Psoas muscle (tissue), 8 donors: ENCODE measurements at places on chromosomes 12 and 14. TPM values are rescaled to one million over a fixed set of nuclear protein-coding genes. Genes with fewer than 3 reads are reported as not detected.
A peak's percentile ranks its signal among the peaks of the same experiment; 100 is the strongest.

DNA sequence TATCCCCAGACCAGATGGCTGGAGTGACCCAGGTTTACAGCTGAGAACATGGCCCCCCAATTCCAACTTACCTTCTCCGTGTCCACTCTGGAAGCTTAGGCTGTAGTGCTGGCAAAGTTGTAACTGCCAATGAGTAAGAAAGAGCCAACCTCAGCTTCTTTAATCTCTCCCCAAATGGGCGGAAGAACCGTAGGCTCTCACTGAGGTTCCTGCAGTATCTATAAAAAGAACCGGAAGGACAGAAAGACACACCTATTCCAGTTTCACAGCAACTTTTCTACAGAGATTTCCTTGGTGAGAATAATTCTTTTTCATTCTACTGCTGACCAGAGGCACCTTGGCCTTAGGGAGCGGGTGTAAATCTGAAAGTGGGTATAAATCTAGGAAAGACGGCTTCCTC, at the start of gene GPRC5D:
Gene GPRC5D (minus strand): TSS at position 135 of the 400 bp plus-strand sequence. CDS start 1,786 bp downstream, outside the sequence.
- DNase-seq = no peak
- no peaks in the 10 kb centered on the region for H3K4me1 ChIP-seq
- no peak within 1 kb of the TSS for H3K4me3 ChIP-seq
- no peaks in the 10 kb centered on the region for H3K27me3 ChIP-seq
- H3K27ac ChIP-seq = no peak within 1 kb of the TSS
- no peaks in the 10 kb centered on the region for H3K36me3 ChIP-seq

GRCh38 chr12:19893514-19893913, 454.2 kb downstream of the AEBP2 start:
- H3K4me3 ChIP-seq = no peak overlapping the region
- no peak overlapping the region for H3K27ac ChIP-seq

DNA sequence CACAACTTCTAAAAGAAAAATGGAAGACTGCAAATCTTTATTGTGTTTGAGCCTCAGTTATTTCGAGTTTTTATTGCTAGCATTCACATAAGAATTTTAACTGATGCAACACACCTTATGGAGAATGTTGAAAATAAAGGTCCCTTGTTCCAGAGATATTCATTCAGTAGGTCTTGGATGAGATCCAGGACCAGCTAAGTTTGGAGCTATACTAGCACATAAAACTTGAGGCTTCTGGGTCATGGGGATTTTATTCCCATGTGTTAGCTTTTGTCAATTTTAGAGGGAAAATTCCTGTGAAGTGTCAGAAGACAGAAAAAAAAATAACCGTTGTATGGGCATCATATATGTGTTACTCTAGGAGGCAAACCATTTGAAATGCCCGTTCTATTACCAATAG, 693.2 kb upstream of the MIS18BP1 start:
- no peak overlapping the region for H3K27ac ChIP-seq
- DNase-seq = no peak
- no peak overlapping the region for H3K4me3 ChIP-seq
- no peaks in the 10 kb centered on the region for H3K4me1 ChIP-seq

The TAS2R31 gene
- 0.57 TPM for total RNA-seq

- H3K27ac ChIP-seq = peak overlapping the region; percentile 50
- H3K4me3 ChIP-seq = no peak overlapping the region
- no peaks in the 10 kb centered on the region for H3K27me3 ChIP-seq
- peaks cover 48% of the 10 kb centered on the region for H3K4me1 ChIP-seq
- DNase-seq = no peak
These were observed 238.4 kb downstream of the MED13L start for GRCh38 chr12:116039081-116039480.
